ENCODE measurements at places on chromosomes 3 and 15.

- no peak for DNase-seq
Observed at GRCh38 chr15:81097116-81097889, 36.8 kb upstream of the CFAP161 start.

DNA sequence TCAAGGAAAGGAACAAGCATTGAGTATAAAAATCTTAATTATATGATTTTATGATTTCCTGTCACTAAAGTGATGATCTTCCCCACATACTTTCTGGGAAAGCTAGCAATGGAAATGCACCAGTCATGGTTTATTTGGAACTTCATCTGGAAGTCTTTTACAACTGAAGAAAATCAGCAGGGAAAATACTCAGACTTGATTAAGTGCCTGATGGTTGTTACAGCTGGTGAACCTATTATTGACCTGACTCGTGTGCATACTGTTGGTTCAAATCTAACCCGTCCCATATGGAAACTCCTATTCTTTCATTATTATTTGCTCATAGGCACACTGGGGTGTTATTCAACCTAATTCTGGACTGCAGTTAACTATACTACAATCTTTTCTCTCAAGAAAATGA lies 701.8 kb upstream of the CCDC54 start:
- peak; percentile 16 for DNase-seq

- no peak for DNase-seq
Observed at GRCh38 chr15:28037969-28038590, 61.0 kb downstream of the OCA2 start.

DNA sequence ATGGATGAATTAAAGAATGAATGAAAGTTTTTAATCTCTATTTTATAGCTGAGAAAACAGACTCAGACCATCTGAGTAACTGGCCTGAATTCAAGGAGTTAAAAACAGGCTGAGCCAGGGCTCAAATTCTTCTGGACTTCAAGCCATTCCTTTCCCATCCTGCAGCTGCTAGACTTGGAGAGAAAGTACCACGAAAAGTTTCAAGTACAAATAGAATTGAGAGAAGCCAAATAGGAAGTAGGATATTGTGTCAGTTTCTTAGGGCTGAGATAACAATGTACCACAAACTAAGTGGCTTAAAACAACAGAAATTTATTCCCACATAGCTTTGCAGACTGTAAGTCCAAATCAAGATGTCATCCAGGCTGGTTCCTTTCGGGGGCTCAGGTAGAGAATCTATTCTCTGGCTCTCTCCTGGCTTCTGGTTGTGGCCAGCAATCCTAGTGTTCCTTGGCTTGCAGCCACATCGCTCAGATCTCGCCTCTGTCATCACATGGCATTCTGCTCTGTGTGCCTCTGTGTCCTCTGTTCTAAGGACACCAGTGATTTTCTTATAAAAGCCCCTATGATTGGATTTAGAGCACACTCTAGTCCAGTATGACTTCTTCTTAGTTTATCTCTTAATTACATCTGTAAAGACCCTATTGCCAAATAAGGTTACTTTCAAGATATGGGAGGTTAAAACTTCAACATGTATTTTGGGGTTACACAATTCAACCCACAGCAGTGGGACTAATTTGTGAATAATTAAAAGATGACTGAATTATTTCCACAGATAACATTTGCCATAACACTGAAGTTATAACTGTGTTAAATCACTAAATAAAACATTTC lies 25.7 kb upstream of the GOLIM4 start:
- DNase-seq, result peak; percentile 59

GRCh38 chr3:100032243-100032642 lies 82.1 kb downstream of the FILIP1L start:
- DNase-seq, result no peak

- DNase-seq, result no peak
Observed at GRCh38 chr3:156751461-156752025, 74.6 kb upstream of the LEKR1 start.

- DNase-seq, result no peak
Observed at GRCh38 chr15:90184119-90184785, 16.9 kb upstream of the SEMA4B start.

GRCh38 chr3:150968341-150969035 lies 4.0 kb downstream of the CLRN1 start:
- no peak for DNase-seq

DNA sequence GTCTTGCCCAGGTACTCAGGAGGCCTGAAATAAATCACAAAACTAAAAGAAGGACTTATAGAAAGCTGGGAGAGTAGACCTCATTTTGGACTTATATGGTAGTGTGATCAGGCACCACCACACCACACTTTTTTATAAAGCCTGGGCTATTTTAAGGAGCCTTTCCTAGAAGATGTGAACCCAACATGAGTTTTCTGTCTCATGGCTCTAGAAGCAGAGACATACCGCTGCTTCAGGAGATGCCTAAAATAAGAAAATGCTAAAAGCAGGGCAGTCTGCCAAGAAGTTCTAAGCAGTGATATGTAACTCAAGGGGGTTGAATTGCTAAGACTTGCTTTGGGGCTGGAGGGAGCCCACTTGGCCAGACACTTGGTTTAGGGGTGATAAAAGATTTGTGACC lies 49.6 kb downstream of the SUMF1 start:
- DNase-seq, result no peak

DNA sequence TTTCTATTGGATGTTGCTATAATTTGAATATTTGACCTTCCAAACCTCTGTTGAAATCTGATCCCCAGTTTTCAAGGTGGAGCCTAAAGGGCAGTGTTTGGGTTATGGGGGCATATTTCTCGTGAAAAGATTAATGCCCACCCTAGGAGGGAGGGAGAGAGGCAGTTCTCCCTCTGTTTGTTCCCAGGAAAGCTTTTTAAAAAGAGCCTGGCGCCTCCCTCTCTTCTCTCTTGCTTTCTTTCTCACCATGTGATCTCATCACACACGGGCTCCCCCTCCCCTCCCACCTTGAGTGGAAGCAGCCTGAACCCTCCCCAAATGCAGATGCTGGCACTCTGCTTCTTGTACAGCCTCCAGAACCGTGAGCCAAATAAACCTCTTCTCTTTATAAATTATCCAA lies 12.4 kb upstream of the GABRA5 start:
- no peak for DNase-seq

GRCh38 chr3:195073866-195074860 lies 196.8 kb downstream of the XXYLT1 start:
- DNase-seq, result no peak

- DNase-seq, result no peak
Observed at GRCh38 chr15:89628806-89629715, 26.2 kb downstream of the KIF7 start.

- no peak for DNase-seq
Observed at GRCh38 chr3:17301271-17301670, 416.5 kb downstream of the PLCL2 start.

GRCh38 chr15:52082197-52083036 lies 30.2 kb downstream of the BCL2L10 start:
- no peak for DNase-seq

- no peak for DNase-seq
Observed at GRCh38 chr3:113151461-113152031, 59.8 kb upstream of the BOC start.

- DNase-seq, result peak; percentile 40
Observed at GRCh38 chr3:157652366-157652765, 149.2 kb upstream of the VEPH1 start.

GRCh38 chr3:168659015-168659414 lies 563.3 kb upstream of the GOLIM4 start:
- no peak for DNase-seq

DNA sequence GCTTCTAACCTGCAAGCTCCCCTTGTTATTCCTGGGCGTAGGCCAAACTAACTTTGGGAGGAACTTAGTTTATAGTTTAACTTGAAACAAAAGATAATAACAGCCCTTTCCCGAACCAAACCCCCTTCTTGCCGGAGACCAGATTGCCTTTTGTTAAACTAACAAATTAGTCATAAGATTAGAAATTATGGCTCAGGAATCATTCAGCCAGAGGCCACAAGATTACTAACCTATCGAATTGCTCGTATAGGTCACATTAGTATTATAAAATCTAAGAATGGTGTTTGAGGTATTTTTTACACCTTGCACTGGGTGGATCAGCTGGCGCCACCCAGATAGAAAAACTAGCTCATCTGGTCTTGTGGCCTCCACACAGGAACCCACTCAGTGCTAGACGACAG lies 65.3 kb upstream of the RAP2B start:
- DNase-seq, result no peak

GRCh38 chr15:87123676-87124382 lies 1044.2 kb downstream of the AGBL1 start:
- DNase-seq, result no peak

- no peak for DNase-seq
Observed at GRCh38 chr3:50648944-50649343, 25.8 kb upstream of the DOCK3 start.

DNA sequence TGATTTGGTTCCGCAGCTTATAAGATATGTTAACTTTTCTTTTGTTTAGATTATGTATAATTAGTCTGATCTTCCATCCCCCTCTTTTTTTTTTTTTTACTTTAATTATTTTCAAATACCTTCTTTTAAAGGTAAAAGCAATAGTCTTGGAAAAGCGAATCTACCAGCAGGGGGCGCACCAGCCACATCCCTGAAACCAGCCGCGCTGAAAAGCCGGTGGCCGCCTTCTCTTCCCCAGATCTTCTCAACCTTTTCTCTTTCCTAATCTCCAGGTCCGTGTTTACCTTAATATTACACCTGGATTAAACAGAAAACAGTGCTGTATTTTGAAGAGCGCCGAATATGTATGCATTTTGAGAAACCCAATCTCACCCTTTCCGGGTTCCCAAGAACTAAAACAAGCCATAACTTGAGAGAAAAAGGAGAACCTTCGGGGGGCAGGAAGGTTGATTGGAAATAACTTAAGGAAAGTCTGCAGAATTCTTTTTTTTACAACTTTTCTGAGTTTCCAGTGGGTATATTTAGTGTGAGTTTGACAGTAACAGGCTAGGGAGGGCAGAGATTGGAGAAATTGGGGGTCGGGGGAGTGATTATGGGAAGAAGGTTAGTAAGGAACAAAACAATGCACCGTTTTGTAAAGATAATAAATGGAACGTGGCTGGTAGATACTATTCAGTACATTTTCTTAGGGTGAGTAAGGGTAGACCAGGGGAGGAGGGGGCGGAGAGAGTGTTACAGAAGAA lies 2.0 kb upstream of the SOX2 start:
- DNase-seq, result no peak

DNA sequence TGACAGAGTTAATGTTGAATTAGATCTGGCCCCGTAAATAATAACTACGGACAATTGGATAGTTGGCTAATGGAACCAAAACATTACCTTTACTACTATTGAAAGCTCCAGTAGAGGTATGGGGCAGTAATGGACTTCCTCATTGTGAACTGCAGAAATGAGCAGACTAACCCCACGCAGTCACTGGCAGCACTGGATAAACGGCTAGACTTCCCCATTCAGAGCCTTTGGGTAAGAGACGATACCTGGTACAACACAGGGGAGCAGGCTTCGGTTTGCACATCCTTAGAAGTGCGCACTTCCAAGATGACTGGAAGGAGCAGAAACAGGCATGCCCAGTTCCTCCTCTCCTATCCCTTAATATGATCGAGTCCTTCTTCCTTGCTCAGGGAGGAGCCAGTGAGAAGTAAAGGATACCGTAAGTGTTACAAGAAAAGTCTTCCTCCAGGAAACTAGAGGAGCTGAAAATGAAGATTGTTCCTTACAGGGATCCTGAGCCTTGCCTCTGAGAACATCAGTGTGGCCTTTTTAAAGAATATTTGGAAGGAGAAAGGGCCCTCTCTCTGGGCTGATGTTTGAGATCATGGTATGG lies 100.5 kb upstream of the NECTIN3 start:
- DNase-seq, result no peak

DNA sequence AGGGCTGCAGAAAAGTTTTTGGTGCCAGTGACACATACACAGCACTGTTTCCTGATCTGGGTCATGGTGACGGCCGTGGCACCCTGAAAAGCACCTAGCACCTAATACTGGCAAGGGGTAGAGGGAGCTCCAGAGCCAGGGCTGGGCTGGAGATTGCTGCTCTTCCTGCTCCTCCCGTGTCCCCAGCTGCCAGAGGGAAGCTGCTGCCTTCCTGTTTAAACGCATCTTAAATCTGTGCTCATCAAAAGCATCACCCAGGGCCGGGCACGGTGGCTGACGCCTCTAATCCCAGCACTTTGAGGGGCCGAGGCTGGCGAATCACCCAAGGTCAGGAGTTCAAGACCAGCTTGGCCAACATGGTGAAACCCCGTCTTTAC lies 156.7 kb upstream of the MEF2A start:
- no peak for DNase-seq

GRCh38 chr3:138842483-138843188 lies 7.9 kb upstream of the PIK3CB start:
- no peak for DNase-seq

GRCh38 chr3:124654470-124654845 lies 75.8 kb upstream of the UMPS start:
- no peak for DNase-seq

DNA sequence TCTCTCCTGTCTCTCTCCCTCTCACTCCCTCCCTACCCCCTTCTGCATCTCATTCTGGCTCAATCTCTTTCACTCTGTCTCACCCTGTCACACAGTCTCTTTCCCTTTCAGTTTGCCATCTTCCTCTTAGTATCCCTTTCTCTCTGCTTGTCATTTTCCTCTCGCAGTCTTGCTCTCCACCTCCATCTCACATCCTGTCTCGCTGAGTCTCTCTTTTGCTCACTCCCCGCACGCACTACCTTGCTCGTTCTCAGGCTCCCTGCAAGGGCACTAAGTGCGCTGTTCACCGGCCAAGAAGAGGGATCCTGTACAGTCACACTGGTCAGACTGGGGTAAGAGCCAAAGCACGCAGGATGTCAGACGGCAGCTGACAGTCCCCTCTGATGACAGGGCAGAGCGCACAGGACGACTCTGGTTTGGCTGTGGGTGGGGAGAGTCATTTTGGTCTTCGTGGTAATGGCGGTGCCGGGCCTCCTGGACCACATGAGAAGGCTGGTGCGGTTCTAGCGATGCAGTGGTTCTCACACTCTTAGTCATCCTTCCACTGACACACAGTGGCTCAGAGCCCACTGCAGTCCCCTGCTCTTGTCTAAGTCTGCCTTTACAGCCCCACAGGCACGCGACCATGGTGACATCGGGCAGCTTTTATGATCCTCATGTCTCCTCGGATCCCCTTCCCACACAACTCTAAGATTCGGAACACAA lies 356.8 kb downstream of the FOXP1 start:
- DNase-seq, result no peak

GRCh38 chr3:136380530-136380929 lies 130.4 kb downstream of the PCCB start:
- DNase-seq, result no peak

GRCh38 chr3:45657853-45658252 lies 31.3 kb upstream of the SACM1L start:
- no peak for DNase-seq
